ENCODE measurements at places on chromosomes 16 and 17. TPM values are rescaled to one million over a fixed set of nuclear protein-coding genes. Genes with fewer than 3 reads are reported as not detected.
A peak's percentile ranks its signal among the peaks of the same experiment; 100 is the strongest.

- DNase-seq: peak; percentile 70
These were observed 43.8 kb upstream of the DHX40 start for GRCh38 chr17:59521465-59522126.

DNA sequence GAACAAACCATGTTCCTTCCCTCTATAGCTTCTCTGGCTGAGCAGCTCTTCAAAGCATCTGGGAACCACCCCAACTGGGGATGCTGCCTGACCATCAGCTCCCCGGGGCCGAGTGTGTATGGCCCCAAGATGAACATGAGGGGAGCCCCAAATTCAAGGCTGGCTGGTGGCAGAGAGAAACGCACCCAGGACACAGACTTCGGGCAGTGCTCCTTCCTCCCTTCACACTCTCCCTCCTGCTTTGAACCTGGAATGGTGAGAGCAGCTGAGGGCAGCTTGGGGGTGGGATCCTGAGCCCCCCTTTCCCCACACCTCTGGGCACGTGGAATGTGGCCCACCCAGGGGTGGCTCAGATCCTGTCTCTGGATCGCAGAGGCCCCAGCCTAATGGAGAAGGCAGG lies 17.2 kb downstream of the TLE7 start:
- DNase-seq: no peak

- no peak for DNase-seq
These were observed 268.7 kb upstream of the CDH5 start for GRCh38 chr16:66097751-66098150.

- DNase-seq: no peak
These were observed 66.3 kb downstream of the BPTF start for GRCh38 chr17:67891481-67892119.

DNA sequence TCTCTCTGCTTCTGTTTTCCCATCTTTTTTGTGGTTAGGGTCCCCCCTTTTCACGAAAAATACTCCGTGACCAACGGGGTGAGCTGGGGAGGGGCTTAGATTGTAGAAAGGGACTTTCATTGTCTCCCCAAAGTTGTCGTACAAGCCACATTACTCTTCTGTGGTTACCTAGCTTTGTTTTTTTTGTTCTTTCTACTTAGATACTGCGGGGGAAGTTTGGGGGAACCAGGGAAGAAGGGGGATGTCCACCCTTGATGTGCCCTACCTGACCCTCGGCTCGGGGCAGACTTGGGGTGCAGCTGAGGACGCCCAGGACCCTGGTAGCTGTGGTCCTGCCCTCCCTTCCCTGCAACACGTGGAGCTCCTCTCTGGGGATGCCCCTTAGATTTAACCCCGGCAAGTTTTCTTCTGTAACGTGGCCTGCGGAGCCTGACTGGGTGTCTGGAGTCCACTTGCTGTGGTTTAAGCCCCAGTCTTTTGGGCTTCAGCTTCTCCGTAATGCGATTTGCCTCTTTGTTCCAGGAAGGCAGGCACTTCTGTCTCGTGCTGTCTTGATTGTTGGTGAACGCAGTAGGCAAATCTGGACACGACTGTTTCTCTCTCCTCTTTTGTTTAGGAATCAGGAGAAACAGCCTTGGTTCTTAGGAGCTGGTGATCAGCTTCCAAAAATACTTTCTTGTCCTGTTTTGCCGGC lies 892 bp downstream of the ABCC1 start:
- no peak for DNase-seq

ITGA2B gene
- 1.1 TPM for total RNA-seq
